ENCODE measurements at places on chromosomes 7 and 10.
A peak's percentile ranks its signal among the peaks of the same experiment; 100 is the strongest.

DNA sequence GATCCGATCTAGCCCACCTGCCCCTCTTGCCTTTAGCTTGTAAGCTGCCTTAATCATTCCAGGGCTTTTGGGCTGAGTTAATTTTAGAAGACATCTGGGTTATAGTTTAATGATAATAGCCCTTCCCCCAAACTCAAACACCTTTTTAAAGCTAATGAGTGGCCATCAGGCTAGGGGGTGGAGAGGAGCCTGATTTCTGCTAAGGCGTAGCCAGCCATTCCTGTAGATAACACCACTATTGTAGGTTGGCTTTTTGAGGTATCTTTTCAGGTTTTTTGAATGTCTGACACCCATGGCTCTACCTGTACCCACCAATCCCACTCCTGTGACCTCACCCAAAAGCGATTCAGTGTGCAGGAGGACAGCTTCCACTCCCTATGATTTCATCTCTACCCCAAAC is 7.6 kb upstream of the SYPL1 start:
- no peak for DNase-seq

- DNase-seq: no peak
Measured at GRCh38 chr7:151940048-151940811, 16.0 kb upstream of the GALNTL5 start.

DNA sequence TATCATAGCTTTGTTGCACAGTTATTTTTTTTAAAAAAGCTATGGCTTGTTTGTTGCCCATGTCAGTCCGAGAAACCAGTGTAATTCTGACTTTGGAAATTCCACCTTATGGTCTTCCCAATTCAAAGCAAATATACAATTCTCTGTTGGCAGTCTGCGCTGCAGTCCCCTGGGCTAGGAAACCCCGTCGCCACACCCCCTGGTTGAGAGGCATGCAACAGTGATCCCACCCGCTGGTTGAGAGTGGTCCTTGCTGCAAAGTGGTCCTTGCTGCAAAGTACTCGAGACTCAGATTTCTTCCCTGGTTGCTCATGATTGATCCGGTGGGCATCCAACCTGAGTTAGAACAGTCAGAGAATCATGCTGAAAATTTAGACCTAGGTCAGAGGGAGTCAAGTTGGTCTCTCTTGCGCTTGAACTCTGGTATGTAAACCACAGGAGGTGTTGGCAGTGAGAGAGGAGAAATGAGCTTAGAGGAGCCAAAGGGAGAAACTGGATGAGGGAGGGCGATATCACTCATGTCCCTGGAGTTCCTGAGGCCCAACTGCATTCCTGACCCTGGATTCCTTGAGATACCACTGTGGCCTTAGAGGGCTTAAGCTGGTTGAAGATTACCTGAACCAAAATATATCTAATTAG is 45.0 kb upstream of the STK17A start:
- no peak for DNase-seq

DNA sequence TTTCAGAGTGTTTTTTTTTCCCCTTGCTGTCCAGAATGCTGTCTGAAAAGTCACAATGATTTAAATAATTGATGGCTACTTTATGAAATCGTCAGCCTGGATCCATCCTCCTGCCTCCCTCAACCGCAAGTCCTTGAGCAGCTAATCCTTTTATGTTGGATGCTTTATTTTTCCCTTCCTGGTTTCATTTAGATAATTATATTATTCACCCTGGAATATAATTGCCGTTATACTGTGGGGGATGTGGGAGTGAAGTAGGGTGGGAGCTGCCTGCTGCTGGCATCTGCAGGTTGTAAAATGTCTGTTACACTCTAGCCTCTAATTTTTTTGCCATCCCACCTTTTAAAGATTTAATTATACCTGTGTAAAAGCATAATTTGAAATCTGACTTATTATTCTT is 290.5 kb upstream of the LRGUK start:
- no peak for DNase-seq

- DNase-seq: no peak
Measured at GRCh38 chr7:66170309-66171231, 34.6 kb upstream of the TPST1 start.

DNA sequence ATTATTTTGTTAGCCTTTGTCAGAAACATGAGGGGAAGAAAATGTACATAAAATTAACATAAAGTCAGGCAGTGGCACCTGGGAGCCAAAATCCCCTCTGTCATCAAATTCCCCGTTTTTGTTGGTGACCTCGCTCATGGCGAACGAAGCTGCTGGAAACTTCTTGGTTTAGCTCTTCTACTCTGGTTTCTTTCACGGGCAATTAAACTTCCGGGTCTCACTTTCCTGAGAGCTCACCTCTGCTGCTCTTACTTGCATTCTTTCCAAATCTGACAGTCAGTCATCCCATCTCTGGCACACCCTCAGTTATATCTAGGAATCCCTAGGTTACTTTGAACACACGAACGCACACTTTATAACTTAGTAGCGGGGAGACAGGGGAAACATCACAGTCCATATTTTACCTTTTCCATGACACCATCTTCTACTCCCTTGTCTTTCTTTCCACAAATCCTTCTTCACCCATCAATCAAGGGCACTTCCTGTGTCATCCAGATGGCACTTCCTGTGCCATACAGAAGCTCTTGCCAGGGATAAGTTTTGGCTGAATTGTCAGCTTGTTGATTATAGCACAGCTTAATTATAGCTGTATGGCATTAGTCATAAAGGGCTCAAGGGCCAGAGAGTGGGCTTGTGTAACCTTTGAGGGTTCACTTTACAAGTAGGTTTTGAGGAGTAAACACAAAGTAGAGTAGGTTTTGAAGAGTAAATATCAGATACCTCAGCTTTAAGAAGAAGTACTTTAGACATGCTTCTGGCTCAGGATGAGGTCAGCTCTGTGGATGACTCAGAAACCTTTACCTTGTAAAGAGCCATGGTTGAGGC is 105.1 kb downstream of the GATA3 start:
- DNase-seq: no peak

GRCh38 chr10:60572511-60573194 is 183.0 kb upstream of the ANK3 start:
- peak; percentile 29 for DNase-seq

DNA sequence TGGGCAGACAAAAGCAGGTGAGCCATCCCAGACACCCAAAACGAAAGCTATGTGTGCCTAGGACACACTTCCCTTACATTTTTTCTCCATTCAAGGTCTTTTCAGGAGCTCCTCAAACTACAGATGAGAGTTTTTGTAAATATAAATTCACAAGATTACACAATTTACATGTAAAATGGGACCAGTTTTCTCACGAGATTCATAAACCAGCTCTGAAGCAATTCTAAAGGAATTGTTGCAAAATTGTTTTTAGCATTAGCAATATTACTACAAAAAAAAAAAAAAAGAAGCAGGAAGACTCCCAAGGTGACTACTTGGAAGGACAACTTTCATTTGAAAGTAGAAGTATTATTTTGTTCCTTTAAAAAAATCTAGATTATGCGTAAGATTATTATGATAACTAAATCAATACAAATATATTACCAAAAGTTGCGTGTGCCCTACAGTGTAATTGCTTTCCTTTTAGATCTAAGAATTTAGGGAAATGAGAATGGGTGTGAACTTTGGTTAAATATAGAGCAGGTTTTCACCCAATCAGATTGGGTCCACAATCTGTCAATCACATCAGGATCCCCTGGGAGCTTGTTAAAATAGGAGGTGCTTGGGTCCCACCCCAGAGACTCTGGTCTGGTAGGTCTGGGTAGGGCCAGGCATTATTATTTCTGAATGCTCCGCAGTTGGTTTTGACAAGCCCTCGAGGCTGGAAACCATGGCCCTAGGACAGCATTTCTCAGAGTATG is 72.2 kb downstream of the TBXAS1 start:
- DNase-seq: no peak

GRCh38 chr10:84026821-84027257 is 112.5 kb upstream of the GHITM start:
- DNase-seq: no peak

DNA sequence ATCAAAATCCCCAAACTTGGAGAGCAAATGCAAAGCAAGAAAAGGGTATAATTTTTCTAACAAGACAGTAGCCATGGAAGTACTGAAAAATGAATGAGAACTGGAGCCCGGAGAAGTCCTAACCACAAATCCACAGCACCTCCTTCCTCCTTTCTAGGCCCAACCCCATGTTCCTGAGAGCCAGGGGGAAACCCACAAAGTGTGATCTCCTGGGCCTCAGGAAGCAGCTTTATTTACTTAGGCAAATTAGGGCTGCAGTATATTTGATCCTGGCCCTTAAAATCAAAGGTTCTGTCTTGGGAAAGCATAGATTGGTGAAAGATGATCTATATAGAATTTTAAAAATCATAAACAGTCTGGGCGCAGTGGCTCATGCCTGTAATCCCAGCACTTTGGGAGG is 103.0 kb downstream of the DOCK4 start:
- no peak for DNase-seq

- DNase-seq: no peak
Measured at GRCh38 chr10:49448924-49449323, 53.0 kb upstream of the DRGX start.

DNA sequence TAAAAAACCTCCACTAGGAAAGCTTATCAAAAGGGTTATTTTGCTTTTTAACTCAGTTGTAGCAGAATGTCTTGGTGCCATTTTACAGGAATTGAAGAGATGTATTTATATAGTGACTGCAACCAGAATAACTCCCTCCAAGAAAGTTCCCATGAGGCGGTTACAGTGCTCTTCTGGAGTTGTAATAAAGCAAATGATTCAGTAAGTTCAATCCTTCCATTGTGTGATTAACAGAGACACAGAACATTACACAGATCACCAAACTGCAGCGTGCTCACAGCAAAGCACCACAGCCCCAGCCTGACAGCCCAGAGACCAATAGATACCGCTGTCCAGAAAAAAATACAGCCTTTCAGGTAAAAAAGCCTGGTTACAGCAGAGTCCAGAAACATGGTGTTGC is 21.9 kb upstream of the CABCOCO1 start:
- DNase-seq: no peak

DNA sequence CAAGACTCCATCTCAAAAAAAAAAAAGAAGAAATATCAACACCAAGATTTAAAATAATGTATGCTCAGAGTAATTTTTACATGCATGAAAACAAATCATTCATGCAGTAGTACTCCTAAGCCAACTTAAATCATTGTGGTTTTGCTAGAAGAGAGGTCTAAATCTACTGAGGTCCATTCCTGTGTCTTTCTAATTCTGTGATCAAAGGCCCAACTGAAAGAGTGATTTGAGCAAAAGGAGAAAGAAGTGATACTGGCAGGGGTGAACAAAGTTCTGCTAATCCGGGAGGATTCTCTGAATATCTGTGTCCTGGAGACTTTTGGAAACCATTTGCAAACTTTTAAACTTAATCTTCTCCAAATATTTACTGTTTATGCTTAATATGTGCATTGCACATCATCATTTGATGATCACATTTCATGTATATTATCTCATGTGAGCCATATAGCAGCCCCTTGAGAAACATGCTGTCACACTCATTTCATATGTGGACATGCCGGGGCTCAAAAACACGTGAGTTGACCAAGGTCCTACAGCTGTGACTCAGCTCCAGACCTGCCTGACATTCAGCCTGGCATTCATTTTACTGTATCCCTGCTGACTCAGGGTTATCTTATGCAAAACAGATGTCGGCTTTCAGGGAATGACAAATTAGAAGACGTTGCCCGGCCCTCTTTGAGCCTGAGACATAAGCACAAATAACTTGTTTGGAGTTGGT is 76.4 kb downstream of the FAM107B start:
- no peak for DNase-seq

DNA sequence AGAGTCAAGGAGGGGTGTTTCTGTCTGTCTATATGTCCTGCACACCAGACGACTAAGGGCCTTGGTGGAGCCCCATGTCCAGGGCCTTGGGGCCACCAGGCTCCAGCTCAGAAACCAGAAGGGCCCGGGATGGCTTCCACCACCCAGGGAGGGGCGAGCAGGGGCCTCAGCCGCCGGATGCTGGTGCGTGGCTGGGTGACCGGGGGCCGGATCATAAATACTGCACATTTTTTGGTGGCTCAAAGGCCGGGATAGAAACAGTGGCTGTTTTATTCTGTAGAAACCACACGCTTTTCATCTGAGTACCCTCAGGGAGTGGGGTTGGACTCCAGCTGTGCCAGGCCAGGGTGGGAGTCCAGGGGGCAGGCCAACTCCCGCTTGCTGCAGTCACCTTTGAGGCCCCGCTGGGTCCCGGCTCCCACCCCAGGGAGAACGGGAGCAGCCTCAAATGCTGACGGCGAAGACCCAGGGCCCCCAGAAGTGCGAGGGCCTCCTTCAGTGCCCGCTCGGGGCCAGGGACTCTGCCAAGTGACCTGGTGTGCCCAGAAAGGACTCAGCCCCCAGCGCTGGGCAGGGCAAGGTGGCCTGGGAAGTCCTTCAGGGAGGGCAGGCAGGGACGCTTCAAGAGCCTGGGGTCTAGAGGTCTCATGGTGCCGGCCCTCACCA is 28.2 kb downstream of the PDGFA start:
- DNase-seq: no peak

GRCh38 chr7:151125846-151126481 is 39.7 kb downstream of the AGAP3 start:
- no peak for DNase-seq

DNA sequence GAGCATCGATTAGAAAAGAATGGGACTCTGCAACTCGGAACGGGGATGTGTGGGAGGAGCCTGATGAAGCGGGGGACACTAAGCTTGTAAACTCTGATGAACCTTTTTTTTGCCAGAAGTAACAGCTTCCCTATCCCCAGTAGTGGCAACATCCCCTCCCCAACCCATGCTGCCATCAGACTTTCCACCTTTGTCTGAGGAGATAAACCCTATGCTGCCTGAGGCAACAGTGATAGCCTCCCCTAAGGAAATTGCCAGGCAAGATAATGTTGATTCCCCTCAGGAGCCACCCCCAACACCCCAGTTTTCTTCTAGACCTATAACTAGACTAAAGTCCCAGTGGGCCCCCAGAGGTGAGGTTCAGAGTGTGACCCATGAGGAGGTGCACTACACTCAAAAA is 173.7 kb downstream of the AKR1D1 start:
- DNase-seq: no peak

DNA sequence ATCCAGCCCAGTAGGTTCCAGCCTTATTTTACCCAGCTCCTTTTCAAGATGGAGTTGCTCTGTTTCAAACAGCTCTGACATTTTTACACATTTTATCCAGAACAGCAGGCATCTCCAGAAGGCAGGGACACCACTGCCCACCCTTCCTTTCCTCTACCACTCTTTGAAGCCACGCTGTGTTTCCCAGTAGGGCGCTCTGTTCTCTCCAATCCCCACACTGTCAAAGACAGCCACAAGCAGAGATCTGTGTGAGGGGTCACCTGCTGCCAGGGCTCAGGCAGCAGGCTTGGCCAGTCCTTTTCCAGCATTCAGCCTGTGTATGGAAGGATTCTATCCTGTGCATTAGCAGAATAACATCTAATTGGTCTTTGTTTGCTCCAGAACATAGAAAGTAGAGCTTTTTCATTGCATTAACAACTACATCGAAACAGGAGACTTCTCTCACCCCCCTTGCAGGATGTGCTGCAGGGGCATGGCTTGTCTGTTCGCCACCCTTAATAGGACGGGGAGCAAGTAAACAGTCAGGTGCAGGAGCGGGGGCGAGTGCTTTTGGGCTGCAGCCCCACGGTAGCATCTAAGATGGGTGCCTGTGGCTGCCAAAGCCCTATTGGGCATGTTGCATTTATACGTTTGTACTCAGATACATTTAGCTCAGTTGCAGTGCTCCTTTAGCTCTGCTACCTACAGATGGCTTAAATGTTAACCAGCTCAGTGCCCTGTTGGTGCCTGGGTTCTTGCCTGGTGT is 326.1 kb downstream of the GALNT17 start:
- DNase-seq: no peak

- DNase-seq: no peak
Measured at GRCh38 chr7:1675036-1675671, 5.1 kb downstream of the ELFN1 start.

Measured in NCI-H2107 (cell line).